ENCODE measurements at places on chromosomes 3 and 15. TPM values are rescaled to one million over a fixed set of nuclear protein-coding genes. Genes with fewer than 3 reads are reported as not detected.

COPS2 gene
- 69.6 TPM for total RNA-seq

ALDH1A3 gene
- 0.11 TPM for total RNA-seq

MKRN2OS gene
- total RNA-seq: not detected

CORO2B gene
- 18.3 TPM for total RNA-seq

CACNA2D2 gene
- not detected for total RNA-seq

DNA sequence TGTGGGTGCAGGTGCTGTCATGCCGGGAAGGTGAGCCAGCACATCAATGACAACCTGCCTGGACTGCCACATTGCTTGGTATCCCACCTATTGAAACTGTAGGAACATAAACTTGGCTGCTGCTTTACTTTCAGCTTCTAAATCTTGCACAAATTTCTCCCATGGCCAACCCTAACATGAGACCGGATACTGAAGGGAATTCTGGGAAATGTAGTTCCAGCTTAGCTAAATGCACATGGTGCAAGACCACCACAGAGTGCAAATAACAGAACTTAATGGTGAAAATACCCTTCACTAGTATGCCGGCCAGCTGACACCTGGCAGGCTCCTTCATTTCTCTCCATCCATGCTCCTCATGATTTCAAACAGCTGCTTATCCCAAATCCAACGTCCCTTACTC is 247.4 kb downstream of the ARRDC4 start:
- DNase-seq: no peak

DNA sequence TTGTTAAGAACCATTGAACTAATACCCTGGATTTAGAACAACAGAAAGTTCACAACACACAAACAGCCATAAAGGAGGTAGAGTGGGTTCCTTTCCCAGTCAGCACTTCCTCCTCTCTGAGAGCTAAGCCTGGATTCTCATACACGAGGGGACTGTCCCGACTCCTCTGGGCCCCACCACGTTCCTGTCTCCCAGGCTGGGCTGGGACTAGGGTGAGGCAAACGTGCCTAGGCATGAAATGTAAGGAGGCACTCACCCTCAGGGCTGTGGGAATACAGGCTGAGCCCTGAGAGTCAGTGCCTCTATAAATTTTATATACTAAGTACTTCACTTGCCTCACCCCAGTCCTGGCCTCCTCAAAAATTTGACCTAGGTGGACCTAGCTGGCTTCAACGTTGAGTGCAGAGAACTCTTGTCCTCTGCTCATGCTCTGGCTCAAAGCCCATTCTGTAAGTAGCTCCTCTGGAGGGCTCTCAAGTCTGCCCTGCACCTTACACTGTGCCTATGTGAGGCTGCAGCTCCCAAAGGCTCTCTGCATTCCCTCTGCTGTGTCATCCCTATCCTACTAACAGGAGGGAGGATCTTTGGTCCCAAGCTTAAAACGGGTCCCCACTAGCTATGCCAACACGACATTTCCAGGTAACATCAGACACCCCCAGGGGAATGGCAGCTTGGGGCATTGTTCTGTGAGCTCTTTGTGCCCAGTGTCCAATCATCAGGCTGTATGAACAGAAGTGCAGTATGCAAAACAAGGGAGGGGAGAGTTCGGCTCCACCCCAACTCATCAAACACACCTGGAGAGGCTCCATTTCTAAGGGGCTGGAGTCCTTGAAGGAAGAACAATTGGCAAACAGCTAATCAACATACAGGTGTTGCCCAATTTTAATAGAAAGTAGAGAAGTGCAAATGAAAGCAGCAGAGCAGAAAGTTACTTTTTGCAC is 233.2 kb downstream of the RPLP1 start:
- no peak for DNase-seq

- DNase-seq: peak; percentile 88
These were observed 479.4 kb downstream of the FOXP1 start for GRCh38 chr3:71104121-71104541.

DNA sequence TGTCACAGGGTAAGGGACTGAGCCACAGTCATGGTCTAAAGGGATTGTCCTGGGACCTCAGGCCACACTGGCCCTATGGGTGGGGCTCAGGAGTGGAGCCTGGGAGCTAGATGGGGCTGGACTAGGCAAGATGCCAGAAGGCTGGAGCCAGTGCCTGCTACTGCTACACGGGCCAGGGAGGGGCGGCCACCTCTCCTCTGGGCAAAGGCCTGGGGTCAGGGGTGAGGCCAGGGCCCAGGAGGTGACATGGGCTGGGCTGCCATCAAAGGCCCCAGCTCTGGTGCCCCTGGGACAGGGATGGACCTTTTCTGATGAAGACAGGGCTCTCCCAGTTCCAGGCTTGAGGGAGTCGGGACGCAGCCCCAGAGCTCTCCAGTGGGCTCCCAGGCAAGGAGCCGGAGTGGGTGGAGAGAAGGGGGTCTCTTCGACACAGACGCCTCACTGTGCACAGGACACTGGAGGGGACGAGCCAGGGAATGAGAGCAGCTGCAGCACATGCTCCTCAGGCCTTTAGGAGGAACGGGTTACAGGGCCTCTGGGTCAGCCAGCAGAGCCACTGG is 62.1 kb upstream of the IQSEC1 start:
- DNase-seq: no peak
